ENCODE measurements at places on chromosomes 1 and 21.

GRCh38 chr1:179794669-179795068 is 51.6 kb downstream of the FAM163A start:
- DNase-seq: peak; percentile 51

- no peak for DNase-seq
Observed at GRCh38 chr1:85578321-85579295, 2.0 kb upstream of the CCN1 start.

GRCh38 chr1:16038620-16038912 is 5.0 kb upstream of the CLCNKB start:
- DNase-seq: no peak

- DNase-seq: no peak
Observed at GRCh38 chr1:162500805-162501204, 3.2 kb downstream of the UHMK1 start.

GRCh38 chr1:231625975-231626534 is 535 bp upstream of the DISC1 start:
- no peak for DNase-seq

DNA sequence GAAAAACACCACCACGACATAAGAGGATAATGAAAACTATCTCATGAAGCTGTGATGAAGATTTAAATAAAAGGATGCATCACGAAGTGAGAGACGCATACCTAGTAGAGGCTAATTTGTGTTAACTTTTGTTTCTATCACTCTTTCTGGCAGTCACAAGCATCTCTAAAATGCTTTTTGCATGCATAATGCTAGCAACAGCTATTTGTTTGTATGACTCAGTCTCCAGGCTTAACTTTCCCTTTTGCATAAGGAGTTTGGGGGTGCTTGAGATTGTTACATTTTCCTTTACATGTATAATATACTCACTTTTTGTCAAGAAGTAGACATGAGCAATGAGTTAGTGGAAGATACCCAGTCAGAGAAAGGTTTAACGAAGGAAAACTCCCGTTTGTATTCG is 385.4 kb downstream of the DISC1 start:
- no peak for DNase-seq

DNA sequence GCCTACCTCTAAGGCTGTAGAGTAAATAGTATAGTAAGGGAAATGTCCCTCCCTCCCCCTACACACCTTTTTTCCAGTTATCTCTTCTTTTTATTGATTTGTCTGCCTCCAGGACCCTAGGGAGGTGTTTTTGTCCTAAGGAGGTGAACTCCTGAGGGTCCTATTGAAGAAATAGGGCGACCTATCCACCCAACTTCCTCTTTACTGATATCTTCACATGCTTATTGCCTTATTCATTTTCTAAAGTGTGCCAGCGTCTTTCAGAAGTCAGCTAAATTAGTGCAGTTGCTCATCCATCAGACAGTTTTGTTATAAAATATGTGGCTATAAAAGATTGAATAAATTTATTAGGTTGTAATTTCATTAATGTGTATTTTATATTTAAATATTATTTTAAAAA is 5.9 kb downstream of the BACH1 start:
- no peak for DNase-seq

GRCh38 chr1:91697861-91698260 is 188.1 kb downstream of the TGFBR3 start:
- no peak for DNase-seq

GRCh38 chr1:47325528-47325927 is 8.1 kb upstream of the CMPK1 start:
- no peak for DNase-seq
